ENCODE measurements at places on chromosomes 11 and 22.

GRCh38 chr11:80165744-80166143, 724.9 kb upstream of the TENM4 start:
- peak; percentile 21 for DNase-seq

DNA sequence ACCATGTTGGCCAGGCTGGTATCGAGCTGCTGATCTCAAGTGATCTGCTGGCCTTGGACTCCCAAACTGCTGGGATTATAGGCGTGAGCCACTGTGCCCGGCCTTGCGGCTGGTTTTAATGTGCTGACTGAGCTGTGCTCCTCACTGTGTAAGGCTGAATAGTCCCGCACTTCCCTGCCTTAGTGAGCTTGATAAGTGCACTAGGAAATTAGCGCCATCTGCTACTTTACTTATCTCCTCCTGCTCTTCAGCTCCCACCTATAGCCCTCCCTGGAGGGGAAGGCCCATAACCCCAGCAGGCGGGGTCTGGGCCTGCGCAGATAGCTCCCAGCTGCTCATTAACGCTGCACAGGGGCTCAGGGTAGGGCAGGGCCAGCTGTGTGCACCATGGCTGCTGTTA, 49.4 kb downstream of the CLMP start:
- no peak for DNase-seq

- peak; percentile 95 for DNase-seq
Observed at GRCh38 chr11:65386307-65387140, at the start of gene FRMD8. Gene FRMD8, plus strand, starts transcription at chr11:65386637. Its CDS starts 400 bp downstream, at chr11:65387037.

DNA sequence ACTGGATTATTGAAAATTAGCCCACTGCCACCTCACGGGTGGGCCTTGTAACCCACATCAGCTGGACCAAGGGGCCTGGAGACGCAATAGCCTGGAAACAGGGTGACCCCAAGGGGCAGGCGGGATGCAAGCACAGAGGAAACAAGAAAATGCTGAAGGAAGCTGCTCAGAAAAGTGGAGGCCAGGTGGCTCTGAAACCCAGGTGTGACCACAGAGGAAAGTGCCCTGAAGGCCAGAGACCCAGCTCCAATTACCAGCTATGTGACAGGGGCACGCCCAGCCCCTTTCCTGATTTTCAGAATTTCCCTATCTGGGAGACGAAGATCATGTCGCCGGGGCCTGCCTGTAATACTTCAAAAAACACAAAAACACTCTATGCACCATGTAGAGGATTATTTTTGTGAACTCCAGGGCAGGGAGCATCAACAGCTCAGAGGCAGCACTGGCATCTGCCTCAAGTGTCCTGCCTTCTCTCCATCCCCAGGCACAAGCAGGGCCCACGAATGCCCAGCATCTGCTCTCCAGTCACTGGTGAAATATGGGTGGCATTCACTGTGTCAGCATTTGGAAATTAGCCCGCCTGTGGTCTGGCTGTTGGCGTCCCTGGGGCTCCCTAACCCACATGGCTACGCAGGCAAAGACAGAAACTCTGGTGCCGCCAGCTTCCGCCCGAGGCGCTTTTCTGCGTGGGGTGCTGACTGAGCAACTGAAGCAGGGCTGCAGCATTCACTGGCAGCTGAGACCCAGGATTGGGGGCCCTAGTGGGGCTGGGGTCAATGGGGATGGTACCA, 6.3 kb downstream of the KCNJ1 start:
- DNase-seq = no peak

- peak; percentile 75 for DNase-seq
Observed at GRCh38 chr11:57277845-57278720, 41.0 kb upstream of the APLNR start.

- DNase-seq = no peak
Observed at GRCh38 chr11:41486424-41486823, 27.0 kb upstream of the LRRC4C start.

DNA sequence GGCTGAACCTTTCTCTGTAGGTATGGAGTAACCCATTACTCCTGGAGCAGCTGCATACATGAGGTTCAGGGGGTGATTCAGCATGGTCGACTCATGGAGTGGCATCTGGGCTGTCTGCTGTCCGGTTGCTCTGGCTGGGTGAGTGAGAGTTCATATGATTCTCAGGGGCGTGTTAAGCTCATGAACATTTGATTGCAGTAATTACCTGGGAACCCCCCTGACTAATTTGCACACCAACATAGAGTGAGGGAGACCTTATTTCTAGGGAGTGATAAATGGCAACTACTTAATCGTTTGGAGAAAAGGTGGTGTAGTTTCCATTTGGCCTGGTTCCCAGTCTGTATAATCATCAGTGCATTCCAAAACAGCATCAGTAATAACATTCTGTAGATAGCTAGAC, 661.9 kb downstream of the ETS1 start:
- no peak for DNase-seq

- no peak for DNase-seq
Observed at GRCh38 chr11:121866754-121867153, 249.3 kb downstream of the BLID start.

DNA sequence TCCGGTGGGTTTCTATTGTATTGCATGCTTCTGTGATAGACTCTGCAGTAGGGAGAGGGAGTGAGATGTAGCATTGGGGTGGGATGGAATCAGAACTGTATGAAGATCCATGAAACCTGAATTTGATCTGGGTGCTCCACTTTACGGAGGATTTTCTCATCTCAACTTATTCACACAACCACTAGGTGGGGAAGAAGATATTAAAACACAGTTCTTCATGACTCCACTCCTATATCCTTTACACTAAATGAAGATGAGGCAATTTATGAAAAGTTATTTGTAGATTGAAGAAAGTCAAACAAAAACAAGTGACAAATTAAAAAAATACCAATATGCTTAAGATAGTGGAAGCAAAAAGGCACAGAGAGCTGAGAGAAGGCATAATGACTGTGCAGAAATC, 92.6 kb upstream of the PDGFD start:
- no peak for DNase-seq

DNA sequence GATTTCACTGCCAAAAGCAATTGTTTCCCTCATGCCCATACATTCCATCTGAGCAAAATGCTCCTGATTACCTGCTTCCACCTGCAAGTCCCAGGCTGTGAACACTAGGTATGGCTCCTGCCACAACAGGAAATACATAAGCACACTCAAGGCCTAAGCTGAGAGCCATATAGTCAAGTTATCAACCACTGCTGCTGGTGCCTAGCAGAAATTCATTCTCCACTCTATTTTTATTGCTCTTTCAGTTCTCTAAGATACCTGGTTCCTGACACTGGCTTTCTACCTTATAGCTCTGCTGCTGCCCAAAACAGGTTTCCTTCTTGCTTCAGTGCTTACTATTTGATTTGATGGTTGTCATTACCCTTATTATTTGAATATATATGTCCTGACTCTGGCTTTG, 31.6 kb downstream of the SLC36A4 start:
- no peak for DNase-seq

- no peak for DNase-seq
Observed at GRCh38 chr11:76062733-76063132, 143.6 kb downstream of the WNT11 start.

GRCh38 chr11:102807921-102808320, 10.0 kb upstream of the MMP1 start:
- DNase-seq = peak; percentile 25

DNA sequence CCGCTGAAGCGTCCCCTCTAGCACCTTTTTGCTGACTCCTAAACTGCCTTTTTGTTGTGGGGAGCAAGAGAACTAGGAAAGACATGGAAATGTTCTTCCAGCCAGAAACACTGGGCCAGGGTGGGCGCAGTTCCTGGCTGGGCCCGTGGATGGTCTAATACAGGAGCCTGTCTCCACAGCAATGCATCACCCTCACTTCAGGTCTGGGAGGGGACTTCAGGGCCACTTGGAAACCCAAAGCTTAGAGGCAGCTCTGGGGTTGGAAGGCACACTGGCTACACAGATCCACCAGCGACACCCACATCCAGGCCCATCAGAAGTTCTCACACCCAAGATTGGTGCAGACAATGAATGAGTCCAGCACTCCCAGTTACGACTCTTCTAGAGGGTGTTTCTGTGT, 120.3 kb downstream of the ETS1 start:
- no peak for DNase-seq

- peak; percentile 61 for DNase-seq
Observed at GRCh38 chr11:78727816-78728215, 153.2 kb upstream of the NARS2 start.

DNA sequence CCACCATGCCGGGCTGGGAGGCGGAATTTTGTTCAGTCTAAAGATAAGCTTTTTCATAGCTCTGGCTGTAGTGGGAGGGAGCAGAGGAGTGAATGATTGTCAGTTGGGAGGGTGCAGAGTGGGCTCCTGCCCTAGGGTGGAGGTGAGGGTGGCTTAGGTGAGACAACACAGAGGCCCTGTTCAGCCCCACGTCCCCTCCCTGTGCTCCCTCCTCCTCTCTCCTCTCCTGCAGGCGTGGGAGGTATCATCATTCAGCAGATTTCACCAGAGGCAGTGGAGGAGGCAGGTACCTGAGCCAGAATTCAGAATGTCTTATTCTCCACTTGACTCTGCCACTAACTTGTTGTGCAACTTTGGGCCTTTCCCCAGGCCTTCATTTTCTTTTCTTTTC, 1.7 kb upstream of the THRSP start:
- no peak for DNase-seq

- no peak for DNase-seq
Observed at GRCh38 chr22:40605761-40606160, 30.8 kb downstream of the MRTFA start.

DNA sequence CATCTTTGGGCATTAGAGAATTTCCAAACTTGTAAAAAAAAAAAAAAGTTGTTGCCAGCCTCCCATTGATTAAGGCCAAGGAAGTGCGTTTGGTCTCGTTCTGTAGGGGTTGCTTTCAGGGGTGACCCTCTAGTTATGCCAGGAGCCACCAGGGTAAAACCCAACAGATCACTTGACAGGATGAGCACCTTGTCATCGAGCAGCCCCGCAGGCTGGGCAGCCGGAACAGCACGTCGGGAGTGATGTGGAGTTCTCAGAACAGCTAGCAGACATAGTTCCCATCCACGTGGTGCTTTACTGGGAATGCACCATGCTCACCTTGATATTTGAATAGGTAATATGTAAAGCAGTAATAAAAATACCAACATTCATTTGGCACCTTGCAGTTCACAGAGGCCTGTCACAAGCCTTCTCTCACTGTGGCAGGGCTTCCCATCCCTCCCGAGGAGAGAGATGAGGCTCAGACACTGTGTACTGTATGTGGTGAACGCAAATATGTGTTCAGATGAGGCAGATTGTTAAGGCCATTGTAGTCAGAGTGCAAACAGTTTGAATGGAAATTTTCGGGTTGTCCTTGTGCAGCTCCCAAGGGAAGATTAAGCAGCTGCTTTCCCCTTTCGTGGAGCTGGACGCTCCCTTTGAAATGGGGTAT, 70.9 kb upstream of the SORL1-AS1 start:
- DNase-seq = no peak

DNA sequence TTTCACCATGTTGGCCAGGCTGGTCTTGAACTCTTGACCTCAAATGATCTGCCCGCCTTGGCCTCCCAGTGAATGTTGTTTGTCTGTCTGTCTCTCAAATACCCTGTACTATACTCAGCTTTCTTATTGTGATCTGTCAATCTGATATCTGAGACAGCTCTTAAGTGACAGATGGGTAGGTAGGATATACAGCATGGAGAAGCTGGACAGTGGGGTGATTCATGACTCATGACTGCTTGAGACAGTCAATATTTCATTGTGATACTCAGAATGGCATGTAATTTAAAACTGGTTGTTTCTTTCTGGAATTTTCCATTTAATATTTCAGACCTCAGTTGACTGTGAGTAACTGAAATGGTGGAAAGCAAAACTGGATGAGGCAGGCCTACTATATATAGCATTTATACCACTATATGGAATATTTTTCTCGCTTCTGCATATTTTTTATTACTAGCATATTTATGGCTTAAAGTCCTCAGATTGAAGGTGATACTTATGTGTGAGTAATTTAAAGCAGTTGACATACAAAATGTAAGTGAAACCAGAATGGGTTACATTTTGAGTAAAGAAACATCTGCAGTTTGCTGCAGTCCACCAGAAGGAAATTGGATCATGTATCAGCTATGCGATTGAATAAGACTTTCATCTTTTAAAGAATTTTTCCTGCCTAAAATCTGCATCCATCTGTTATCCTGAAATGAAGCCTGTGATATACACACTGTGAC, 22.3 kb downstream of the ARHGAP42 start:
- DNase-seq = no peak

GRCh38 chr11:95212609-95213008, 18.4 kb downstream of the SESN3 start:
- DNase-seq = no peak

DNA sequence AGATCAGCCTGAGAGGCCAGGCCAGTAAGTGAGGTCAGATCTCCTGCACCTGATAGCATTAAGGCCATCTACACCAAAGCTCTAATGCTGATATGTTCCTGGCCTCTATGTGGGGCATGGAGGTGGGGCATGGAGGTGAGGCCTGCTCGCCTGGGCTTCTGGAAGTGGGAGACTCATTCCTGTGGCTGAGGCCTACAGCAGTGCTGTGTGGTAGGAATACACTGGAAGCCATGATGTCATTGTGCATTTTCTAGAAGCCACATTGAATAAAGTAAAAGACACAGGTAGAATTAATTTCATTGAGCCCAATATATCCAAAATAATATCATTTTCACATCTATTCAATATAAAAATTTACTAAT, 2.7 kb downstream of the PNPLA3 start:
- DNase-seq = no peak

DNA sequence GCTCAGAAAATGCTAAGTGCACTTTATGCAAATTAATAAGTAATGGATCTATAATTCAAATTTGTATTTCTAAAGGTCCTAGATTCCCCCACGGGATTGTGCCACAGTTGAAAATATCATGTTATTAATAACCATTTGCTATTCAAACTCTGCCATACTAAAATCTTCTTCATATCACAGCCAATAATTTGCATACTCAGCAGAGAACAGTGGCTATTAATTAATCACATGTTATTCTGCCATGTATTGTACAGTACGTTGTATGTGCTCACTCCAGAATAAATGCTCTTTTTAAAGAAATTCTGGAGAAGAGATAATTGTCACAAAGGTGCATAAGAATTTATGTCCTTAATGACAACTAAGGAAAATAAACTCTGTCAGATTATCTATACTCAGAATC, 184.9 kb upstream of the LUZP2 start:
- no peak for DNase-seq

GRCh38 chr11:80462211-80462610, 1021.4 kb upstream of the TENM4 start:
- no peak for DNase-seq

DNA sequence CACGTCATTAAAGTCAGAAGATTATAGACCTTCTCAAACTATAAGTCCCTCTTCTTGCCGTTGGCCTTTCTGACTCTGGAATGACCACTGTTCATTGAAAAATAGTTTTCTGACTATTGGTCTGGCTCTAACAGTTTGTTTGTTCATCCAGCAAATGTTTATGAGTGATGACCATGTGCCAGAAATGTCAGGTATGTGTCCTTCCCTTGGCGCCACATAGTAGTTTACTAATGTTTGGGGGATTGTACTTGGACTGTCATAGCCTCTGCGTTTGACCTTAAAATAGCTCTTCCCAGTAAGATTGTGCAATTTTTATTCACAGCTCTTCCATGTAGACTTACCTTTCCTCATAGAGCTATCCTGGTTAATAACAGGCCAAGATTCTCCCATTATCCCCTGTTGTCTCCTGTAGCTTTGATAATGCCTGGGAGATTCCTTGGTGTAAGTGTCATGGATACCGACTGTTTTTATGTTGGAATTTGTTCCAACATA, 13.7 kb downstream of the MCAM start:
- no peak for DNase-seq
